Daoy (cell line): ENCODE measurements at places on chromosomes 4 and X. TPM values are rescaled to one million over a fixed set of nuclear protein-coding genes. Genes with fewer than 3 reads are reported as not detected.

The FDCSP gene
- total RNA-seq = 0.97 TPM in 1 of 2 replicates, not detected in the other

The FAAH2 gene
- not detected in 2 replicates for total RNA-seq

The SHROOM4 gene
- 0.92 and 1.4 TPM in 2 replicates for total RNA-seq

The NAA11 gene
- total RNA-seq = 10.2 and 10.9 TPM in 2 replicates

The GALNTL6 gene
- not detected in 2 replicates for total RNA-seq

The PLXNB3 gene
- total RNA-seq = 0.97 and 1.0 TPM in 2 replicates

The ALPK1 gene
- 2.2 and 3.8 TPM in 2 replicates for total RNA-seq

The GYPB gene
- not detected in 2 replicates for total RNA-seq

The NR0B1 gene
- not detected in 2 replicates for total RNA-seq

The SSX2 gene
- total RNA-seq = not detected in 2 replicates

The RAB33A gene
- 0.11 TPM in 1 of 2 replicates, not detected in the other for total RNA-seq

DNA sequence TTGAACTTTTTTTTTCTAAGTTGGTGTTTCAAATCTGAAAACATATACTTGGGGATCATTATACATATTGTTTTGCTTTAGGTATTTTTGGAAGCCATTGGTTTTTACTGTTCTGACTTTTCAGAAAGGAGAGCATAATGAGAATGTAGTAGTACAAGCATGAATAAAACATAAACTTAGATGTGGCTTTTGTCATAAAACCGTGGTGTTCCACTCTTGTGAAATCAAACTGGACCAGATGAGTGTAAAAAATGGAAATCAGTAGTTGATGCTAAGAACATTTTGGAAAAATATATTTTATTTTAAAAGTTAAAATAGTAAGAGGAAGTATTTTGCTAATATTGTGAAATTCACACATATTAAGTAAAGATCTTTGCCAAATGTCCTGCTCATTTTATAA lies 29.6 kb downstream of the GUCY1A1 start:
- no peak for DNase-seq

GRCh38 chr4:101355246-101355645 lies 7.9 kb upstream of the PPP3CA start:
- no peak for DNase-seq

DNA sequence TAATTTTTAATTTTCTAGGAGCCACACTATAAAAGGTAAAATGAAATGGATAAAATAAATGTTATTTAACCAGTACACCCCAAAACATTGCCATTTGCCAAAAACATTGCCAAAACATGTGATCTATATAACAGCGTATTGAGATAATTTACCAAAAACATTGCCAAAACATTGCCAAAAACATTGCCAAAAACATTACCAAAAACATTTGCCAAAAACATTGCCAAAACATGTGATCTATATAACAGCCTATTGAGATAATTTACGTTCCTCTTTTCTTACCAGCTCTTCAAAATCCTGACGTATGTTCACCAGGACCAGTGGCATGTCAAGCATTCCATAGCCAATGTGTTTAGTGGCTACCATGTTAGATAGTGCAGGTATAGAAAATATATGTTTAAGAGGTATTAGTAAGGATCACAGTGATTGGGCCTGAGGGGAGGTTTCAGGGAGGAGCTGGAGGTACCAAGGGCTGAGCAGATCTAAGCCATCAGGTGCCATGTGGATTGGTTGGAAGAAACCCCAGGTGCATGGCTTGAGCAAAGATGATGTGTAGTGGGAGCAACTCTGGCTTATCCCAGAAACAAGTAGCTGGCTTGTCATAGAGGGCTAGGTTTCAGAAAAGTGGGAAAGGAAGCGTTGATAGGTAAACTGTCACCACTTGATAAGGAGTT lies 42.6 kb downstream of the RAPGEF2 start:
- DNase-seq = no peak

GRCh38 chrX:111164728-111165127 lies 68.7 kb downstream of the PAK3 start:
- DNase-seq = no peak

- no peak for DNase-seq
Measured at GRCh38 chr4:86717651-86718050, 123.5 kb downstream of the PTPN13 start.

DNA sequence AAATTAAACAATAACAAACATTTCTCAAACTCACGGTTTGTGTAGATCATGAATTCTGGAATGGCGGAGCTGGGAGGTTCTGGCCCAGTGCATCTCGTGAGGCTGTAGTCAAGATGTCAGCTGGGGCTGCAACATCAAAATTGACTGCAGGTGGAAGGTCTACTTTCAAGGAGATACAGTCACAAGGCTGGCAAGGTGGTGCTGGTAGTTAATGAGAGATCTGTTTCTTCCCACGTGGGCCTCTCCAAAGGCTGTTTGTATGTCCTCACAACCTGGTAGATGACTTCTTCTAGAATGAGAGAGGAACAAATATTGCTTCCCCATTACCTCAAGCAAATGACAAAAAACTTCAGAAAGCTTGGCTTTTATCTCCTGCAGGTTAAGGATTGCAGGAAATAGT lies 8.0 kb upstream of the PRDX4 start:
- DNase-seq = no peak

DNA sequence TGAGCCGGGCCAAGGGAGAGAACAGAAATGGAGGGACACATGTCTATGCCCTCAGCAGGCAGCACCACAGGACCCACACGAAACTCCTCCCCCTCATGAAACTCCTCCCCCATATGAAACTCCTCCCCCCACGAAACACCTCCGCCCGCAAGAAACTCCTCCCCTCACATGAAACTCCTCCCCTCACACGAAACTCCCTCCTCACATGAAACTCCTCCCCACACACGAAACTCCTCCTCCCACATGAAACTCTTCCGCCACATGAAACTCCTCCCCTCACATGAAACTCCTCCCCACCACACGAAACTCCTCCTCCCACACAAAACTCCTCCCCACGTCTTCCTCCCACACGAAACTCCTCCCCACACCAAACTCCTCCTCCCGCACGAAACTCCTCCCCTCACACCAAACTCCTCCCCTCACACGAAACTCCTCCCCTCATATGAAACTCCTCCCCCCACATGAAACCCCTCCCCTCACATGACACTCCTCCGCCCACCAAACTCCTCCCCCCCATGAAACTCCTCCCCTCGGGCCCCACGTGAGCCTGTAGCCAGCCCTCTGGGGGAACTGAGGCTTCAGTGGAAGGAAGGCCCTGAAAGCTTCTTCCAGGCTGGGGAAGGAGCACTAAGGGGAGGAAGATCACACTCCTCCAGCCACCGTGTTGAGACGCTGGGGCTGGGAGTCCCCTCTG lies 15.2 kb downstream of the ADRA2C start:
- DNase-seq = no peak

DNA sequence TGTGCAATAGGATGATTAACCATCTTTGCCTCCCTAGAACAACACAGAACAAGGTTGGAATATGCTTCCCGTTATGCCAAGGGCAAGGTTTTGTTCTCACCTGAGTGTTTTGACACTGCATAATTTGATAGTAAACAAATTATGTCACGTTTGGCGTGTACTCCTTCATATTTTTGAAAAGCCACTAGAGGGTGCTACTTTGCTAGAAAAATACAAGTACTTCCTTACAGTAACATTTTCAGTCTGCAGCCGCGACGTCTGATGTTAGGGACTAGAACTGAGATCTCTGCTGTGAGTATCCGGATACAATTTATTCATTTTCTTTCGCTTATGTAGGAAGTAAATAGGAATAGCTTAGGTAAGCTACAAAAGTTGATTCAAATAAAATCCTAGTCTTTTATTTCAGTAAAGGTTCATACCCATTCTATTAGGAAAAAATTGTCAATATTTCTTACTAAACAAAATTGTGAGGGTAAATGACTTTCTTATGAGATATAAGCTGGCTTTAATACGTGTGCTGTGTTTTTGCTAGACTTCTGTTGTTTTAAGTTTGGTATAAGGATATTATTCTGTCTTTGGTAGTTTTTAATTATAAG lies 181.1 kb upstream of the WDFY3 start:
- DNase-seq = peak; percentile 4

- DNase-seq = no peak
Measured at GRCh38 chr4:71009890-71010588, 16.6 kb downstream of the DCK start.

DNA sequence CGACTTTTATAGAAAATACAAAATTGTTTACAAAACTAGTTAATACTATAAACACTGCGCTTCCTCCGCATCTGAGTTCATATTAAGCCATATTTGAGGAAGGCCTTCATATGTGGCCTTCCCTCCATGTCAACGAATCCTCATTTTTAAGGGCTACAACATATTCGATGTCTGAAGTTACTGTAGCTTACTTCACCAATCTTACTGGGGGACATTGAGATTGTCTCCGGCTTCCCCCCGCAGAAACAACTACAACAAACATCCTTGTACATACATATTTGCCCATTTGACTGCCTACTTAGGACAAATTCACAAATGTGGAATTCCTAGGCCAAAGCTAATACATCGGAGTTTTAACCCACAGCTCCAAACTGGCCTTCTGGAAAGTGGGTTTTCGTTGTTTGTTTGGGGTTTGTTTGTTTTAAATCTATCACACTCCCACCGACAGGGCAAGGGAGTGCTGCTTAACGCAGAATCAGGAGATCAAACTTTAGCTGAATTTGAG lies 581 bp upstream of the FAM114A1 start:
- DNase-seq = no peak

DNA sequence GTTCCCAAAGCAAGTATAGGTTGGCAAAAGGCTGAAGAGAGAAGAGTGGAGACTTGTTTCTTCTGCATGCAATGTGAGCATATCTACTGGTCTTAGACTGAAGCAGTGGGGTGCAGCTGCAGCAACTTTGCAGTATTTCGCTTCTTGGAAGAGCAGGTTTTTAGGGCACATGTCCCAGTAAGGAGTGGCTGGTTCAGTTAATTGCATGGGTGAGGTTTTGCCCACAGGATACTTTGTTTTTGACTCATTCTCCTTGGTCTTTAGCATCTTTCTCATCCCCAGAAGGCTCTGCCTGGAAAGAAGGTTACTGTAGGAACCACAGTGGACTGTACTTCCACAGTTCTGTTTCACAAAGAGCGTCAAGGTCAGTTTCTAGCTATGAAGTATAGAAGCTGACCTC lies 68.0 kb upstream of the NR3C2 start:
- DNase-seq = no peak

DNA sequence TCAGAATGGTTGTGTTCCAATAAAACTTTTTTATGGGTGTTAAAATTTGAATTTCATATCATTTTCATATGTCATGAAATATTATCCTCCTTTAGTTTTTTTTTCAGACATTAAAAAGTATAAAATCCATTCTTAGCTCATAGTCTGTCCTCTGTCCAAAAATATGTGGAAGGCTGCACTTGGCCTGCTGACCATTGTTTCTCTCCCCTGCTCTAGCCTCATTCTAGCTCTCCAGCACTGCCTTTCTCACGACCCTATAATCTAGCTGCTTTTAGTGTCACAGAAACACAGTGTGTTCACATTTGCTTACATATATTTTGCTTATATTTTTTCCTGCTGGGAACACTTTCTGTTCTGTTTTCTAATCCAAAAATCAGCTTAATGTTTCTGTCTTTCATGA lies 165.0 kb upstream of the ANK2 start:
- DNase-seq = no peak

DNA sequence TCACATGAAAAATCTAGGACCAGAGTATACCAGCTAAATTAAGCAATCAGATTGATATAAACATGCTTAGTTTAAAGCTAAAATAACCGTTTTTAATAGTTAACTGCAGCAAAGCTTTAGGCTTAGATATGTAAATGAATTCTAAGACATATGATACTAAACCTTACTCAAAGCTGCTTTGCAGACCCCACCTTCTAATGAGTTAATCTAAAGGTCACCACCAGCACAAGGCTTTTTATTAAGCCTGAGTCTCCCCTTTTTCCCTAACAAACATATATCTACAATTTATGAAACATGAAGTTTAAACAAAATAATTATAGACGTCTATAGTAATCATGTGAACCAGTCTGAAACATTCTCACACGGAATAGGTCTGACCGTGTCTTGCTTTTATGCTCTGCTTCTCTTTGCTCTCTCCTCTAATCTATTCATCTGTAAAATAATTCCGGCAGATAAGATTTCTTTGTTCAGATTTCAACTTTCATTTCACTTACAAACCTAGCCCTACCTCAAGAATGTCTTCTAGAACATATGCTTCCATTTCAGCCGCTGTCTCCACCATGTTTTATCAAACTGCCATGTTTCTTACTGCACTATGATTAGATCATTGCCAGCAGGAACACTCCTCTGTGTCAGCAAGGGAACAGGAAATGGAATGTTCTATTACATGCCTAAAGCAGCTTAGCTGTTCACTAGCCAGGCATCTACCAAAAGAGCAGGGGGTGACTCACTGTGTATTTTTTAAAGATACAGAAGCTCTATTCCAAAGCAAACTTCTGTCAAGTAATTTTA lies 35.9 kb downstream of the ANKRD17 start:
- DNase-seq = peak; percentile 75

DNA sequence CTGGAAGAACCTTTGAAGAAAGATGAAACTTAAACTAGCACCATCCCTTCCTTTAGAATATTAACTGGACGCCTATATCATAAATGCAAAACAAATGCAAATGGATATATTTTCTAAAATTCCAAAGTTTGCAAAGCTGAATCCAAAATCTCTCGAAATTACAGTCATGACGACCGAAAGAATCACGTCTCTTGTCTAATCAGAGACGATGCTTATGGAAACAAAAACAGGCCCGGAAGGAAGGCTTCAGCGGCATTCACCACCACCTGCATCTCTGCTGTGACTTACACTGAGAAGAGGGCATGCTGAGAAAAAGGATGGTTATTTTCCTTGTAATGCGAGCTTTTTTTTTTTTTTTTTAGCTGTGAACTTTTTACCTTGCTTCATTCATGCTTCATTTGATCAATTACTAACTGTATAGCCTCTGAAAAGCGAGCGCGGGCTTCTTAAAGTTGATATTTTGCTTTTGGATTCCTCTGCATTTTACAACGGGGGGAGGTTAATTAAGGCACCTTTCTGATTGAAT lies 209.3 kb downstream of the SOWAHB start:
- DNase-seq = peak; percentile 13

- no peak for DNase-seq
Measured at GRCh38 chr4:75678965-75679364, 5.8 kb upstream of the G3BP2 start.

DNA sequence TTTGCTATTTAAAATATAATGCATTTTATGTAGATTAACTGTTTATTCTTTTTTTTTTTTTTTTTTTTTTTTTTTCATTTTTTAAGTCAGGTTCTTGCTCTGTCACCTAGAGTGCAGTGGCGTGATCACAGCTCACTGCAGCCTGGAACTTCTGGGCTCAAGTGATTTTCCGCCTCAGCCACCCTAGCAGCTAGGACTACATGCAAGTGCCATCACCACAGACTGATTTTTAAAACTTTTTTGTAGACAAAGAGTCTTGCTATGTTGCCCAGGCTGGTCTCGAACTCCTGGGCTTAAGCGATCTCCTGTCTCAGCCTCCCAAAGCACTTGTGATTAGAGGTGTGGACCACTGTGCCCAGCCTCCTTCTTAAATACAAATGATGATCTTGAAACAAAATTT lies 159.9 kb downstream of the CAMK2D start:
- no peak for DNase-seq
